NCI-H2029 (cell line): ENCODE measurements at places on chromosomes 2 and 18.

DNA sequence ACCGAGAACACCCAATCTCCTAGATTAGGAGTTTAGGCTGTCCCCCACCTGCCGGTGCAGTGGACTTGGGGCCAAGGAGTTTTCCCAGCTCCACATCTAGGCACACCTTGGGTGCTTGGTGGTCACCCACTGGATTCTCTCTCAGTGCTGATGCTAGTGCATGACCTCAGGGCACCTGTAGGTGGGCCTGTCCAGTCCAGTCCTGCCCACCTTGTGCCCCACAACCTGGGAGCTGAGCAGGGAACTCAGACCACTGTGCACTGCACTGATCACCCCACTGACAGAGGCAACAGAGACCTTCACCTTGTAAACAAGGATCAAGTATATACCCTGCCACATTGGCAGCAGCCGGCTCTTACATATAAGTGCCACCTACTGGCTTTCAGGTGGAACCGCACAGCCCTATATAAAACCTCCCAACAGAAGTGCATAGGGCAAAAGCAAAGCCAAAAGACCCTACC is 12.7 kb upstream of the CDH19 start:
- no peak for DNase-seq

- DNase-seq: no peak
These were observed 34.3 kb upstream of the RMP24 start for GRCh38 chr18:35938158-35938557.

DNA sequence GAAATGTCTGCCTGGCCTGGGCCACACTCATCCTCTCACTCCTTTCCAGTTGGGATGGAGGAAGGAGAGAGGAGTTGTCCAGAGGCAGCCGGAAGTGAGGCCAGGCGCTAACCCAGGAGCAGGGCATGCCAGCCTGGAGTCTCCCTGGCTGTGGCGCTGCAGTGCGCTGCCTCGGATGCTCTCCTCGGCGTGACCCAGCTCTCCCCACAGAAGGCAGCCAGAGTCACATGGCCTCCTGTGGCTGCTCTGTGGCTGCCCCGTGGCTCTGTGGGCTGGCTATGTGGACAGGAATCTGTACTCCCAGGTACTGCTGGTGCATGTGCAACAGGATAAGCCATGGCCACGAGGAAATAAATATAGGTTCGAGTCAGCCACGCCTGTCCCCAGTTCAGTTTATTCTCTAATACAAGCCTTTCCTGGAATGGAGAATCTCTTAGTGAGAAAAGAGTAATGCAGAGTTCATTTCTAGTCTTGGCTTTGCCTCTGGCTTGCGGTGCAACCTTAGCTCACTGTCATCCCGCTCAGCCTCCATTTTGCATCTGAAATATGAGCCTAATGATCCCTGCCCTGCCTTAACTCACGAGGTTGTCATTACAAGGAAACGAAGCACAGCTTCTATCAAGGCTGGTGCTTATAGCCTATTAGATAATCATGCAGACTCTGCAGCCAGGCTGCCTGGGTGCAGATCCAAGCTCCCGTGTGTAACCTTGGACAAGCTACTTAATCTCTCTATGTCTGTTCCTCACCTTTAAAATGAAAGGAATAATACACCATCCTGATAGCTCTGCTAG is 106.3 kb downstream of the ANTXR1 start:
- DNase-seq: peak; percentile 12

GRCh38 chr18:79274823-79275222 is 120.9 kb upstream of the NFATC1 start:
- DNase-seq: no peak

- DNase-seq: no peak
These were observed 176.7 kb downstream of the GLI2 start for GRCh38 chr2:120912101-120912985.

DNA sequence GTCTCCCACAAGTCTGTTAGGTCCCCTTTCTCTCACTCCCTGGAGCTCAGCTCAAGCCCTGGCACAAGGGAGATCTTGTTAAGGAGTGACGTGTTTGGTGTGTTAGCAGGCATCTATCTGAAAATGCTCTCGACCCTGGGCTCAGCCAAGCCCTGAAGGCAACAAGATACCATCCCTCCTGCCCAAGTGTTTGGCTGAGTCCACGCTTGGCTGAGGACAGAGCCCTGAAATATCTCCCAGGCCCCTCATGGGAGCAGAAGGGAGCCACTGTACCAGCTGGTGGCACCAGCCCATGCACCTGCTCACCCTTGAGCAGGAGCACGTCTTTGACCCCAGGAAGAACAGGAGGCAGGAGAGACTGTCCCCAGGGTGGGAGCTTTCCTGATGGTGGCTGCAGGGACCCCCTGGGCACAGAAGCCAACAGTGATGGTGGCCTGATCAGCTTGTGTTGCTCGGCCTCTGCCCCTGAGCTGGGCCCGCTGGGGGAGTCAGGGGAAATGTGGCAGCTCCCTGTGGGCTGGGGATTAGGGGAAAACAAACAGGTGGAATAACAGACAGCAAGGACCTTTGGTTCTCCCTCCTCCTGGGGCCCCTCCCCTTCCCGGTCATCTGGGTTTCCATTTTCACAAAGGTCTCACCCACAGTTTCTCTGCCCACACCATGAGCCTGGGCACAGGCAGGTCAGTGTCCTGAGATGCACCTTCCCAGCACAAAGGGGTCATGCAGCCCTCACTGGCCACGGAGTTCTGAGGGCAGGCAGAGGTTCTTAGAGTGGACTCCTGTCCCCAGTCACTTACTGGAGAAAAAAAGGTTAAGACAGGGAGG is 91.6 kb downstream of the RHOB start:
- DNase-seq: peak; percentile 22

GRCh38 chr2:173692068-173692467 is 273.1 kb downstream of the SP3 start:
- DNase-seq: no peak

GRCh38 chr2:42879121-42879705 is 86.8 kb upstream of the HAAO start:
- no peak for DNase-seq

DNA sequence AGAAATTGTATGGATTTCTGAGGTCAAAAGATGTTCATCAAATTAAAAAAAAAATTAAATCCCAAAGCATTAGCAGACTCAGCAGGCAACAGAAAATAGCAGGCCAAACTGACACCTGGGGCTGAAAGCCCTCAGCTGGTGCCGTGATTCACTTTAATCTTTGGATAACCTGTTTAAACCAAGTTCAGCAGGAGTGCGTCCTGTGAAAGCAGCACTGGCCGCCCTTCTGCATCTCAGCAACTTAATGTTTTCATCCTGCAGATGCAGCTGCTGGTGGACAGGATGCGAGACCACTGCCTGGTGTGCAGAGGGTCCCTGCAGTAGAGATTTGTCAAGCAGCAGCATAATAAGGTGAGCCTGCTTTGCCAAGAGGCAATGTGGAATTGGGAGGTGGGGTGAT is 41.2 kb downstream of the CCDC68 start:
- no peak for DNase-seq

DNA sequence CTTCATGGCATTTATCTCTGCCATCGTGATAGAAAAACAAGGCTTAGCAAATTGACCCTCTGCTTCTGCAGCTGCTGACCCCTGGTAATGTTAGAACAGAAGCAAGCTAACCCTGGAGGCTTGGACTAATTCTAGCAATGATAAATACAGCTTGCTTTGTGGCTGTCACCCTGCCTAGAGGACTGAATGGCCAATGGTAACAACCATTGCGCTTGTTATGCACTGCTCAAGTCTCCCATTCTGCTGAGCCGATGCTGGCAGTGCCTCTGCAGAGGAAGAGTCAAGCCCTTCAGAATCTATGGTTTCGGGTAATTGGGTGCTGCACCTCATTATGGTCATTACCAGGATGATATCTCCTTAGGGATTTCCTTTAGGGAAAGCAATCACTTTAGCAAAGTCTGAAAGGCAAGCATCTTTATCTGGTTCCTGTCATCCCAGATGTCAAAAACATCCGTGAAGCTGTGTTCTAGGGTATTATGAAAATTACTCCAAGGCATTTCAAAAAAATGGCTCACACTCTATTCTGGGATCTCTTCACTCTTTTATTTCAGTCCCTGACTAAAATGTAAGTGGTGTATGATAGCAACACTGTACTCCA is 186.8 kb upstream of the DLGAP1 start:
- no peak for DNase-seq

DNA sequence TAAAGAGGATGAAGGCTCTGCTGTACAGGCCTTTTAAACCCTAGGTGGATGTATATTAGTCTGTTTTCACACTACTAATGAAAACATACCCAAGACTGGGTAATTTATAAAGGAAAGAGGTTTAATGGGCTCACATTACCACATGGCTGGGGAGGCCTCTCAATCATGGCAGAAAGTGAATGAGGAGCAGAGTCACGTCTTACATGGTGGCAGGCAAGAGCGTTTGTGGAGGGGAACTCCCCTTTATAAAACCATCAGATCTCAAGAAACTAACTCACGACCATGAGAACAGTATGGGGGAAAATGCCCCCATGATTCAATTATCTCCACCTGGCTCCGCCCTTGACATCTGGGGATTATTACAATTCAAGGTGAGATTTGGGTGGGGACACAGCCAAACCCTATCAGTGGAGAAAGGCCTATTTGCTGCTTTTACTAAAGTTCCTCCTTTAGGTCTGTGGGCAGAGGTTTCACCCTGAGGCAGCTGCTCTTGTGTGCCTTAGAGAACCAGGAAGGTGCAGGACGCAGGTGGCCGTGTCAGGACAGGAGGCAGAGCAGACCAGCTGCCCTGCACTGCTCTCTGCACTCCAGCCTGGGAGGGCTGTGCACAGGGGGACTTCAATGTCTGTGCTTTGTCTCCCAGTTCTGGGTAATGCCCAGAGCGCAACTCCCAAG is 178.8 kb upstream of the HDAC4 start:
- DNase-seq: no peak

- peak; percentile 20 for DNase-seq
These were observed 98.2 kb upstream of the HNMT start for GRCh38 chr2:137865954-137866540.
